ENCODE measurements at places on chromosomes 3 and 15. TPM values are rescaled to one million over a fixed set of nuclear protein-coding genes. Genes with fewer than 3 reads are reported as not detected.

The SLC27A2 gene
- 78.0 TPM for total RNA-seq

The ZBBX gene
- not detected for total RNA-seq

- DNase-seq = peak; percentile 41
These were observed 77.1 kb downstream of the WDR76 start for GRCh38 chr15:43903864-43904290.

GRCh38 chr3:29189328-29189727 lies 91.5 kb upstream of the RBMS3 start:
- no peak for DNase-seq

DNA sequence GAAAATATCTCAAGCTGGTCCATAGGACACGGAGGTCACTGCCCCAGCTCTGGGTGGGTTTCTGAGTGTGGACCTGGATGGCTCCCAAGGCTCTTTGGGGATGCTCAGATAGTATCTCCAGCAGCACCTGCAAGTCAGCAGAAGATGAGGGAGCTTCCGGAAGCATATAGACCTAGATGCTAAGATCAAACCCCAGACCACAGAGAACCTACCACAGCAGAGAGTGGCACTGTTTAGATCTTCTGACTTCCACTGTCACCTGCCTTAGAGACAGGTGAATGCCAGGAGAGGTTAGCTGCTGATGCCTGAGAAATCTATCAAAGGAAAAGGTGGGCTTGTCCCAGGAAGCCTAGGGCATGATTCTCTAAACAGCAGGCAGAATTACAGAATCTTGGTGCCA lies 105.7 kb upstream of the TRPM1 start:
- no peak for DNase-seq

- DNase-seq = no peak
These were observed 26.4 kb upstream of the LAMP3 start for GRCh38 chr3:183188895-183189462.
